ENCODE measurements at places on chromosomes 5 and 9.

- DNase-seq: no peak
Observed at GRCh38 chr9:110745676-110746075, 77.1 kb downstream of the MUSK start.

DNA sequence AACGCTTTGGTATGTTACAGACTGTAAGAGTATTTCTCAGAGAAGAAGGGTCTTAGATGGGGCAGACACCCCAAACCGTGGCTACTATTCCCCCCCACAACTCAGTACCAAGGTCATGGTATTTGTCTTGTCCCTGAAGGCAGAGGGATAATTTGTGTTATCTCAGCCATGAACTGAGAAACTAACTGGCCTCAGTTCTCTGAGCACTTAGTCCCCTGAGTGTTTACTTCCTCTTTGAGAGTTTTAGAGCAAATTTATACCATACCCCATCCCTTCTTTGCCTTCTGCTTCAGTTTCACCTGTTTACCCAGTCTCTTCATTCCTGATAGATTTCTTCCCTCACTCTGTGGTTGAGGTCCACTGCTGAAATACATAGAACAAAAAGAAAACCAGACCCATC is 183.9 kb downstream of the LRRC70 start:
- no peak for DNase-seq

DNA sequence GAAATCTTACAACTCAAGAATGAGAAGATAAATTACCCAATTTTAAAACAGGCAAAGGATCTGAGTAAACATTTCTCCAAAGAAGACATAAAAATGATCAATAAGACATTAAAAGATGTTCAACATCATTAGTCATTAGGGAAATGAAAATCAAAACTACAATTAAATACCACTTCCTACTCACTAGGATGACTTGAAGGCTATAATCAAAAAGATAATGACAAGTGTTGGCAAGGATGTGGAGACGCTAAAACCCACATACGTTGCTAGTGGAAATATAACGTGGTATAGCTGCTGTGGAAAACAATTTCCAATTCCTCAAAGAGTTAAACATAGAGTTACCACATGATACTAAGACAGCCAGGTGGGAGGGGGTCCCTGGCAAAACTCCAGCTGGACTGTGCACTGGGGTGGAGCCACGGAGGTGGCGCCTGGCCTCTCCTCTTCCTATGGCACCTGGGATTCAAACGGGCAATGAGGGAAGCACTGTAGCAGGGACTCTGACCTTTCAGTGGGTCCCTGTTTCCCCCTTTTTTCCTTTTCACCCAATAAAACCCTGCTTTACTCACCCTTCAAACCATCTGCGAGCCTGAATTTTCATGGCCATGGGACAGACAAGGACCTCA is 5.9 kb downstream of the ARSB start:
- DNase-seq: no peak

DNA sequence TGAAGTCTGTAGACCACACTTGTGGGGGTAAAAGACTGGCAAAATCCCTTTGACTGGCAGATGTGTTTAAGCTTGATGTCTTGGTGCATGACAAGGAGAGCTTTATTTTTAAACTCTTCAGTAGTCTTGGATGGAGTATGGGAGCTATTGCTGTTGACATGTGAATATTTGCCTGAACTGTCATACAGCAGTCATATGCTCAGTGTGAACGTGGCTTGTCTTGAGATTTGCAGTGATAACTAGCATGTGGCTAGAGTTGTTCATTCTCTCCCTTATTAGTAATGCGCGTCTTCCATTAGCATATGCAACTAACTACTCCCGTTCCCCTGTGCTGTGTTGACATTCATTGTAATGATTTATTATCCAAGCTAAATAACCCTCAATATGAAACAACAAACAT is 523.6 kb upstream of the WWC1 start:
- DNase-seq: no peak

- DNase-seq: no peak
Observed at GRCh38 chr9:130634191-130634768, 30.1 kb upstream of the PRDM12 start.

- DNase-seq: no peak
Observed at GRCh38 chr5:10130881-10131280, 118.8 kb downstream of the ATPSCKMT start.

DNA sequence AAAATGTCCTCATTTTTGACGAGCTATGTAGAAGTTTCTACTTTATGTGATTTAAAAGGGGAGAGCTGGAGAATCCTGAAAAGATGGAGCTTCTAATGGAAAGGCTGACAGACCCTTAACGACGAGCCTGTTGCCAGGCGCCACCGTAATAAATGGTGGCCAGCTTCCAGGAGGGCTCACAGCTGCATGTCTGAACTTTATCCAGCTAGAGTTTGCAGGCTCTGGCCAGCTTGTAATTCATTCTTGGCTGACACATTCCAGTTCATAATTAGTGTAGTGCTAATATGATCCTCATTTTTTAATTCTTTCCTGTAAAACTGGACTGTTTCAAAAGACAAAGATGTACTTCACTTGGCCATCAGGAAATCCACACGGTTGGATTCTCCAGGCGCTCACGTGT is 246.7 kb downstream of the GAS1 start:
- DNase-seq: no peak

DNA sequence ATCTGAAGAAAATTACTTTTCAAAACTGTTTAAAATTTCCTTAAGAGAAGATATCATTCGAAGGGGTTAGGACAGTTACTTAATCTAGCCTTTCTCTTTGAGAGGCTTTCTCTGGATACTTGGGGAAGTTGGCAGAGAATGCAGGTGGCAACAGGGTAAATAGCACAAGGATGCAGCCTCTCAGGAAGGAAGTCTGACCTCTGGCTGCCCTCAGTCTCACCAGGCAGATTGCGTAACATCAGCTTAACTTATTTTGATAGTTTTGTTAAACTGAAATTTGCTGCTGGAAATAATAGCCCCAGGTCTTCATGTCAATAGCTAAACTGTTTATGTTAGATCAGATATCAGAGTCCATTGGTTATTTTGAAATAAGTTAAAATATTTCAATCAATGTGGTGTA is 20.4 kb downstream of the CCDC192 start:
- no peak for DNase-seq

DNA sequence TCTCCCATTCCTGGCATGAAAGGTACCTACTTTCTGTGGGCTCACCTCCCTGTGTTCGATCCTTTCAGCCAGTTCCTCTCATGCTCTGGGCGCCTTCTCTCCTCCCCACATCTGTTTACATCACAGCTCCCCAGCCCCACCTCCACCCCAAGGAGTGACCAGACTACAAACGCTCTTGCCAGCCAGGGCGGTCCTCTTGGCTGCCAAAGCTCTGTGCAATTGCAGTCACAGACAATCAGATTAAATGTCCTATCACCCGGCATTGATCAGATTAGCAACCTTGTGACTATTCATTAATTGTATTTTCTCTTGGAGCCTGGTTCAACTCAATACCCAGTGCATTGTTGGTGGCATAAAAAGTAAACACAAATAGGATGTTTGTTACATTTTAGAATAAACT is 211.2 kb upstream of the TBCA start:
- no peak for DNase-seq
